ENCODE measurements at places on chromosomes 16 and 17.

DNA sequence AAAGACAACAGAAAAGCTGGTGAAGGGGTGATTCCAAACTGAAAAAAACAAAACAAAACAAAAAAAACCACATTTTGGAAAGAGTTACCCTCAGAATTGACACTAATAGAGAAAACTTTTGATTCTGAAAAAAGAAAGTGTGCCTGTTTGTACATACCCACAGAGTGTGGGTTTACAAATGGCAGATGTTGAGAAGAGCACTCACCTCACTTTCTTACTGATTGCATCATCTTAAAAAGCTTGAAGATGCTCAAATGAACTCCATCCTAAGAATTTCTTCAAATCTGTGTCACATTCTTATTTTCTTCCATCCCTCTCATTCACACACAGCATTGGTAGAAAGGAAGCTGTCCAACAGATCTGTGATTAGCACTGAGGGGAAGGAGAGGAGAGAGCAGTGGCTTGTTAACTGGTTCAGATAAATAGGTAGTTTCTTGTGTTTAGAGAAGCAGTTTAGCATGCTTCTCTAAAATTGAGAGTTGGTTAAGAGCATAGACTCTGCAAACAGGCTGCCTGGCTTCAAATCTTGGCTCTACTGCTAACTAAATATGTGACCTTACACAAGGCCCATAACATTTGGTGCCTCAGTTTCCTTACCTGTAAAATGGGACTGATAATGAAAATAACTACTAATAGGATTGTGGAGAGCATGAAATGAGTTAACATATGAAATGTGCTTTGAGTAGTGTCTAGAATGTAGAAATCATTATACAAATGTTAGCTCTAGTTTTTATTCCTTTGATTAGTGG, 6.9 kb downstream of the GNAO1 start:
- DNase-seq, result no peak

DNA sequence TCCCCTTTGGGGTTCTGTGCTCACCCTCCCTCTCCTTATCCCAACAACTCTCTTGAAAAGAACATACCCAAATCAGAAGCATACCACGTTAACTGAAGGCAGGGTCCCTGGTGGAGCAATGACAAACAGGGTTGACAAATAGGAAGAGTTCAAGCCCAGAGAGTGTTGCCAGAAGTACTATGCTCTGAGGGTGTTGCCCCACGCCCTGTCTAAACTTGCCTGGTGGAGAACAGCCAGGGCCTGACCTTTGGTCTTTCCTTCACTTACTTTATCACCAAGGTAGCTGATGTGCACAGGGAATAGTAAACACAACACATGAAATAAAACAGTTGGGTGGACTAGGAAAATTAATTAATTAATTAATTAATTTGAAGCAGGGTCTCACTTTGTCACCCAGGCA, 23.3 kb downstream of the ZNF75A start:
- DNase-seq, result no peak

GRCh38 chr16:89787365-89787805, 29.1 kb downstream of the FANCA start:
- no peak for DNase-seq

- DNase-seq, result no peak
Measured at GRCh38 chr17:76709077-76709950, 1.5 kb downstream of the MXRA7 start.

GRCh38 chr17:29458066-29458465, 67.9 kb downstream of the TAOK1 start:
- DNase-seq, result no peak

All from stimulated activated CD8-positive, alpha-beta memory T cell treated with anti-CD3 and anti-CD28 coated beads, Interleukin-4, amount 100 ng/mL, for 4 hours (primary cell).